ENCODE measurements at places on chromosomes 1 and 21.

DNA sequence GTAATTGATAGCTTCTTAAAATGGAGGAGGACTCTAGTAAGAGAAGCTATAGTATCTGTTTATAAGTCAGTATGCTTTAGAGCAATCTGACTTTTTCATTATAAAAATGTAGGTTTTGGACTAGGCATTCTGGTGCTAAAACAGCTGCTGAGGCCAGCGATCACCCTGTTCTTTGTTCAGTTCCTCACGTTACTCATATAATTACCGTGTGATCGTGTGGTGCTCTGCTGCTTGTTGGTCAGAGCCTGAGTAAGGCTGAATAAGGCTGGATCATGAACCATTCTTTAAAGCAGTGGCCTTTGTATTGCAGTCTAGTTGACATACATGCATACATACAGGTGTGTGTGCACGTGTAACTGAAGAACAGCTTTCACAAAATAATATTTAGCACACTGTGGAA, 25.2 kb downstream of the CDC42 start:
- peak; percentile 67 for DNase-seq

DNA sequence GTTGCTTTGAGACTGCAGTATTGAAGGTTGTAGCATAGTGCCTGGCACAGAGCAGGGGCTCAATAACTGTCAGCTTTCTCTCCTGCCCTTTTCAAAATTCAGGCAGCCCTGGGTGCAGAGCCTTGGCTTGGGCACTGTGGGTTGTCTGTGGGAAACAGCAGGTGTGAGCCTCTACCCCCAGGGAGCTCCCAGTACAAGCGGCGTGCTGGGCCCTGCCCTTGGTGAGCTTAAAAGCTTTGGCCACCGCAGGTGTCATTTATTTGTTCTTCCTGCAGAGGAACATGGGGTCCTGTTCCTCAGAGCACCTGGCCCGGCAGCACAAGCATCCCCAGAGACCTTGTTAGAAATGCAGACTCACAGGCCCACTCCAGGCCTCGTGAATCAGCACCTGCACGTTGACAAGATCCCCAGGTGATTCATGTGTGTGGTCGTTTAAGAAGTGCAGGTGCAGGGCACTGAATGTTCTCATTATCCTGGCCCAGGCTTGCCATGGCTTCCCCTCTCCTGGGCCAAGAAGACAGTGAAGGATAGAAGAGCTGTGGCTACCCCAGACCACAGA, 29.9 kb upstream of the IGSF21 start:
- peak; percentile 83 for DNase-seq

GRCh38 chr1:3495776-3496745, 41.6 kb downstream of the ARHGEF16 start:
- DNase-seq, result no peak

DNA sequence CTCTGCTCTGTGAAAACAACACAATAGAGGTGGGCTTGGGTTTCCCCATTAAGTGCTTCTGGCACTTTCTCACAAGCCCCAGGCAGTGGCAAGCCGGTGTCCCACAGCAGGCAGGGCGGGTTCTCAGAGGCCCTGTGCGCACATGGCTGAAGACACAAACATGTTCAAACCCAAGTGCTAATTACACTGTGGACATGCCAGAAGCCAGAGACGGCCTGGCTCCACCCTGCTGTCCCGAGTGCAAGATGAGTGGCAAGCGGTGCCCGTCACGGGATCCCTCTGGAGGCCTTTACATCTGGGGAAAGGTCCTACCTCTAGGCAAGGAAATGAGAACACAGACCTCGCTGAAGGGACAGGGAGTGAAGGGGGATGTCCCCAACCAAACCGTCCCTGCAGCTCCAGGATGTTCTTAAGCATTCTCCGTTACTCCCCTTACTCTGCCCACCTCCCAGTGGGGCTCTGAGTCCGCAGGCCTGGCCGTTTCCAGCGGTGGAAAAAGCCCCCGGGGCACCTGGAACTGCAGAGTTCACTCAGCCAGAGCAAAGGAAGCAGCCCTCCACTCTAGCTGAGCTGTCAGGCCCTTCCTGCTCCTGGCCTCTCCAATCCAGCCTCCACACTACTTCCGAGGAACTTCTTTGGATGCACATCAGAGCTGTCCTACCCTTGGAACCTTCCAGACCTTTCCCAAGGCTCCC, 57.4 kb downstream of the SLC66A1 start:
- no peak for DNase-seq

- no peak for DNase-seq
These were observed 67.2 kb upstream of the TTC34 start for GRCh38 chr1:2868571-2869195.

DNA sequence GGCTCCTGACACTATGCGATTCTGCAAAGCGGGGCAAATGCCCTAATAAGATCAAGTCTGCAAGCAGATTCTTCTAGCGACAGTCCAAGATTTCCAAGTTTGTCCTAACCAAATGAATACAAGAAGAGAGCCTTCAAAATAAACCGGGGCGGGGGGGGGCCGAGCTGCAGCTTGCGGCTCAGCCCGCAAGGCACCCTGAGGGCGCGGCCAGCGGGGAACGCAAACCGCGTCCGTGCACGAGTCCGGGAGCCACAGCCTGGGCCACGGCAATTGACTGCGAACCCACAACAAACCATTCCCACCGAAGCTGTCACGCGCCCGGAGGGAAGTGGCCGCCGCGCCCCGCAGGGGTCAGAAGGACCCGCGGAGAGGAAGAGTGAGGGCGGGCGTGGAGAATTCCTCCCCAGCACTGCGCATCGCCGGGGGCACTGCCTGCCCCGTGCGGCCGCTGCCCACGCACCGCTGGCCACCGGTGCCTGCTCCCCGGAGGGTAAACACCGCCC, 687 bp downstream of the TGFBR3 start:
- DNase-seq, result peak; percentile 32

- DNase-seq, result no peak
These were observed 143.0 kb downstream of the RERE start for GRCh38 chr1:8674481-8674880.
